ENCODE measurements at places on chromosomes 6 and 20. TPM values are rescaled to one million over a fixed set of nuclear protein-coding genes. Genes with fewer than 3 reads are reported as not detected.

DNA sequence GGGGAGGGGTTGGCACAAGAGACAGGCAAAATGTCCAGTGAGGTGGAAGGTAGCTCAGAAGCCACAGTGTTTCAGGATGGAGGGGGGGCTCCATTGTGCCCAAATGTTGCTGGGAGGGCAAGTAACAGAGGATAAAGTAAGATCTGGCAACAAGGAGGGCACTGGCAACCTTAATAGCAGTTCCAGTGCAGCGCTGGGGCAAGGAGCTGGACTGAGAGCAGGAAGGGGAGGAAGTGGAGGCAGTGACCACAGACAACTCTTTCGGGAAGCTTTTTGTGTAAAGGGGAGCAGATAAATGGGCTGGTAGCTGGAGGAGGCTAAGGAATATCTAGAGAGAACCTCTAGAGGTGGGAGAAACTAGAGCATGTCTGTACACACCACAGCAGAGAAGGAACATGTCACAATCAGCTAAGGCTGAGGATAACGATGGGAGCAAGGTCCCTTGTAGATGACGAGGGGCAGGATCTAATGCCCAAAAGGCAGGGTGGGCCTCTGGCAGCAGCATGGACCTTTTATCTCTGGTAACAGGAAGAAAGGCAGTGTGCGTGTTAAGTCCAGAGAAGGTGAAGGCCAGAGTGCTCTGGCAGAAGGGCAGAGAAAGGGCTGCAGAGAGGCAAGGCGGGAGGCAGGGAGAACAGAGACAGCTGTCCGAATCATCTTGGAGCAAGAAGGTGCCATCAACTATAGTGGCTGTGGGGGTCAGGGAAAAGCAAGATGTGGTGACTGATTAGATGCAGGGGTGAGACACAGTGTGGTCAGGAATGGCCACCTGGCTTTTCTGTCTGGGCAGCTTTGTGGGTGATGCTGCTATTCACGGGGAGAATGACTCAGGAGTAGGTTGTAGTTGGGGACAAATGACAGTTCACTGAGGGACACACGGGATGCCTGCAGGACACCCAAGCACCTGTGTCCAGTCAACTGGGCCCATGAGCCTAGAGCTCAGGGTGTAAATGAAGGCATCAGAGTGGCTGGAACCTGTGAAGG lies 17.4 kb downstream of the TMEM242 start:
- H3K4me1 ChIP-seq, result peaks cover 12% of the 10 kb centered on the region
- H3K27ac ChIP-seq, result no peak overlapping the region
- no peak for DNase-seq
- H3K4me3 ChIP-seq, result no peak overlapping the region
- H3K27me3 ChIP-seq, result no peaks in the 10 kb centered on the region

DNA sequence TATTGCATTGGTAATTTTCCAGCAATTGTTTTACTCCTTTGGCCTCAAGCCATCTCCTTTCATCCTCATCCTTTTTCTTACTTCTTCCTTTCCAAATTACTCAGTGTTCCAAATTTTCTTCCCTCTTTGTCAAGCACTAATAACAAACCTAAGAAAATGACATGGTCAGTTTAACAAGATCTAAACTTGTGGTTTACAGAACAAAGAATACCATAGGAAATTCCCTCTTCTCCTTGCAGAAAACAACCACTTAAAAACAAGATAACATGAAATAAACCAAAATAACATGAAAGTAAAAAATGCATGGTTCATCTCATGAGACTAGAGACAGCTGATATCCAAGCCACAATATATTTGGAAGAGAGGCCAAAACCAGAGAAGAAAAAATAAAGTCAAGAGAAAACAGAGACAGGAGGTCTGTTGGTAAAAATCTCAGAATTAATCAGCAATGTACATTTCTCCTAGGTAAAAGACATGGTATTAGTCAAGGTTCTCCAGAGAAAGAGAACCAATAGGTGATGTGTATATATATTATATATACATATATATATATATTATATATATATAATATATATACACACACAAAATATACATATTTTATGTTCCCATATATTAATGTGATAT lies 51.0 kb upstream of the SENP6 start:
- no peak overlapping the region for H3K27ac ChIP-seq
- no peaks in the 10 kb centered on the region for H3K4me1 ChIP-seq
- H3K27me3 ChIP-seq, result no peaks in the 10 kb centered on the region

GRCh38 chr6:166657531-166657930 lies 30.5 kb upstream of the RPS6KA2 start:
- H3K36me3 ChIP-seq, result no peaks in the 10 kb centered on the region
- H3K4me3 ChIP-seq, result no peak overlapping the region
- no peak overlapping the region for H3K27ac ChIP-seq
- no peak for DNase-seq
- H3K27me3 ChIP-seq, result peaks cover 25% of the 10 kb centered on the region
- H3K4me1 ChIP-seq, result peaks cover 3% of the 10 kb centered on the region

DNA sequence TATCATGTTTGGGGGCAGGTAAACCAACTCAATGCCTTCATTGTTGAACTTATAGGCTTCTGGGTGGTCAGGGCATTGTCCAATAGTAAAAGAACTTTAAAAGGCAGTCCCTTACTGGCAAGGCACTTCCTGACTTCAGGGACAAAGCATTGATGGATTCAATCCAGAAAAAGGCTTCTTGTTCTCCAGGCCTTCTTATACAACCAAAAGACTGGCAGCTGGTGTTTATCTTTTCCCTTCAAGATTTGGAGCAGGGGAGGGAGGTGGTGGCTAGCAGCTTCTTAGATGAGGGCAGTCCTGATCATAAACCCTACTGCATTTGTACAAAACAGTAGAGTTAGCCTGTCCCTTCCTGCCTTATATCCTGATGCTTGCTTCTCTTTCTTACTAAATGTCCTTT lies 57.5 kb downstream of the NCOA3 start:
- no peak overlapping the region for H3K27ac ChIP-seq
- no peak overlapping the region for H3K4me3 ChIP-seq
- no peaks in the 10 kb centered on the region for H3K36me3 ChIP-seq
- DNase-seq, result peak; percentile 24

DNA sequence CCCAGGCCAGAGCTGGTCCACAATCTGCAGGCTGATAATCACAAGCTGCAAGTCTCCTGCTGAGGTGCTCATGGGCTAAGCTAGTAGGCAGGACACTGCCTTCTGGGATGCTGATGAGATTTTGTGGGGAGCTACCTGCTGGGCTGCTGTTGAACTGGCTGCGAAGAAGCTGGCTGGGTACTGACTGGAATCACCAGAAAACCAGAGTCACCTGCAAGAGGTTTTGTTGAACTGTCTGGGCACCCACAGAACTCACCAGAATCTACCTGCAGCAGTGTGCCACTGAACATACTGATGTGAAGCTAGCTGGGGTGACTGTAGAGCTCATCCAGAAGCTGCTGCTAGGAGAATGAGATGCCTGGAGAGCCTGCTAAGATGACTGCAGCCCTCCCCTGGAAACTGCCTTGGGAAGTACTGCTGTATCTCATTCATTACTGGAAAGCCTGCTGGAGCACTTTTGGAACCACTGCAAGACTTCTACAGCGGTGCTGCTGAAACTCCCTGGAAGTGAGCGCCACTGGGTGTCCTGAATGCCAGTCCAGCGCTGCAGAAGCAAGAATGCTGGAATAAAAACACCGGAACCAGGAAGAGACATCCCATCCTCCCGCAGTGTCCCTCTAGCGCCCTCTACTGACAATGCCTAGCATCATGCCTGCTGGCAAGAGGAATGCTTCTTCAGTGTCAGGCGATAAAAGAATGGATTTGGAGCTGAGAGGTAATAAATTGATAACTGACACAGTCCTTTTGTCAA lies 64.9 kb upstream of the ARHGAP18 start:
- no peaks in the 10 kb centered on the region for H3K27me3 ChIP-seq
- no peak overlapping the region for H3K27ac ChIP-seq
- peak; percentile 82 for DNase-seq
- no peaks in the 10 kb centered on the region for H3K36me3 ChIP-seq

DNA sequence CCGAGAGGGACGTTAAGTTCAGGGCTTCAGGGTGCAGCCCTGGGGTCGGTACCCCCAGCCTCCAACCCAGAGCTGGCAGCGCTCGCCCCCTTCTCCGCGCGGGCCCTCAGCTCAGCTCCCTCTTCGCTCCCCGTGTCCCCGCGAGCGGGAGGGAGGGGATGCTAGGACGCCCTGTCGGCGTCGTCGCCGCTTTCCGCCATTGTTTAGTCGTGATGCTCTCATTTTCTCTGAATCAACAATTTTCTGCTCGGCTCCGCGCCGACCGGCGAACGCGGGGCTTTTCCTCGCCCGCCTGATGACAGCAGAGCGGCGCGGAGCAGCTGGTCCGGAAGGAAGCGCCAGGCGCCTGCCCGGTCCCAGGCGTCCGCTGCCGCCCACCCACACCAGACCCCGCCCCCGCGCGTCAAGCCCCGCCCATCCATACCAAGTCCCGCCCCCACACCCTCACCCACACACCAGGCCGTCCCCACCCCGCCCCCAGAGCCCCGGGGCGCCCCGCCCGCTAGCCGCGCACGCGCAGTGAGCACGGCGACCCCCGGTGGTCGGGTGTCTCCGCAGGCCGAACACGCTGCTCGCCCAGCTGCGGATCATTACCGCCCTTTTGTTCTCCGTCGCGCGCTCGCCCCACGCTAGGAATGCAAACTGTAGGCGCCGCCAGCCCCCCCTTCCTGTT lies 50.1 kb upstream of the SLC32A1 start:
- peak; percentile 47 for DNase-seq
- no peaks in the 10 kb centered on the region for H3K36me3 ChIP-seq
- peaks cover 5% of the 10 kb centered on the region for H3K27me3 ChIP-seq
- peak overlapping the region; percentile 62 for H3K4me3 ChIP-seq
- no peaks in the 10 kb centered on the region for H3K4me1 ChIP-seq

GRCh38 chr6:167993169-167993568 lies 4.3 kb upstream of the KIF25 start:
- H3K4me1 ChIP-seq, result no peaks in the 10 kb centered on the region
- no peaks in the 10 kb centered on the region for H3K36me3 ChIP-seq
- no peak overlapping the region for H3K4me3 ChIP-seq

- no peaks in the 10 kb centered on the region for H3K4me1 ChIP-seq
- DNase-seq, result no peak
- H3K27me3 ChIP-seq, result no peaks in the 10 kb centered on the region
Measured at GRCh38 chr20:8492173-8492572, 360.1 kb downstream of the PLCB1 start.

DNA sequence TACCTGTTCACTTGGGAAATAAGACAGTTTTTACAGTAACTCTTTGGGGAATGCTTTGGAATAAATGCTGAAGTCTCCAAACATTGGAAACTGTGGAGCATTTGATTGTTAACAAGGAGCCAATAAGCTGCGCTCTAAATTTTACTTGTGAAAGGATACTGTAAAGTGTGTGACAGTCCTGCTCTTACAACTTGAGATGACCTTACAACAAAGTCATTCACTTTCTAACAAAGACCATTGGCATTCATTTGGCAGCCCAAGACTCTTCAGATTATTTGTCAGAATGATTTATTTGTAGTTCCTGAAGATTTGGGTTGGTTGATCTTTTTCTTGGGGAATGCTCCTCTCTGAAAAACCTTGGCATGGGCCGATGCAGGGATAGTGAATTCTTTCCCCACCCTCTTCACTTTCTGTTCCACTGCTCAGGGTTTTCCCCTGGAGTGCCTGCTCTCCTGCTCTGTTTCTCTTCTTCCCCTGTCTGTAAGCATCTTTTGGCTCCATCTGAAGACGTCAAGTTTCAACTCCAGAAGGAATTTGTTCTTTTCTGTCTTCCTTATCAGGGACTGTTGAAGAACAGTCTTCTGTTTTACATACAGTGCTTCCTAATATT lies 116.4 kb downstream of the AKAP7 start:
- H3K4me1 ChIP-seq, result no peaks in the 10 kb centered on the region
- no peaks in the 10 kb centered on the region for H3K27me3 ChIP-seq
- H3K36me3 ChIP-seq, result no peaks in the 10 kb centered on the region
- no peak for DNase-seq

DNA sequence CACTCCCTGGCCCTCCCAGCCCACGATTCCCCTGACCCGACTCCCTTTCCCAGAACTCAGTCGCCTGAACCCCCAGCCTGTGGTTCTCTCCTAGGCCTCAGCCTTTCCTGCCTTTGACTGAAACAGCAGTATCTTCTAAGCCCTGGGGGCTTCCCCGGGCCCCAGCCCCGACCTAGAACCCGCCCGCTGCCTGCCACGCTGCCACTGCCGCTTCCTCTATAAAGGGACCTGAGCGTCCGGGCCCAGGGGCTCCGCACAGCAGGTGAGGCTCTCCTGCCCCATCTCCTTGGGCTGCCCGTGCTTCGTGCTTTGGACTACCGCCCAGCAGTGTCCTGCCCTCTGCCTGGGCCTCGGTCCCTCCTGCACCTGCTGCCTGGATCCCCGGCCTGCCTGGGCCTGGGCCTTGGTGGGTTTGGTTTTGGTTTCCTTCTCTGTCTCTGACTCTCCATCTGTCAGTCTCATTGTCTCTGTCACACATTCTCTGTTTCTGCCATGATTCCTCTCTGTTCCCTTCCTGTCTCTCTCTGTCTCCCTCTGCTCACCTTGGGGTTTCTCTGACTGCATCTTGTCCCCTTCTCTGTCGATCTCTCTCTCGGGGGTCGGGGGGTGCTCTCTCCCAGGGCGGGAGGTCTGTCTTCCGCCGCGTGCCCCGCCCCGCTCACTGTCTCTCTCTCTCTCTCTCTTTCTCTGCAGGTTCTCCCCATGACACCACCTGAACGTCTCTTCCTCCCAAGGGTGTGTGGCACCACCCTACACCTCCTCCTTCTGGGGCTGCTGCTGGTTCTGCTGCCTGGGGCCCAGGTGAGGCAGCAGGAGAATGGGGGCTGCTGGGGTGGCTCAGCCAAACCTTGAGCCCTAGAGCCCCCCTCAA lies at the start of gene LTA:
Gene LTA, plus strand, starts transcription at position 249 of the 871 bp plus-strand sequence. Its CDS starts 454 bp downstream, at position 703.
- DNase-seq, result no peak
- peaks cover 43% of the 10 kb centered on the region for H3K27me3 ChIP-seq
- H3K36me3 ChIP-seq, result no peaks in the 10 kb centered on the region

- peak; percentile 68 for DNase-seq
- no peaks in the 10 kb centered on the region for H3K27me3 ChIP-seq
- peaks cover 7% of the 10 kb centered on the region for H3K4me1 ChIP-seq
- no peak overlapping the region for H3K27ac ChIP-seq
- H3K36me3 ChIP-seq, result peaks cover 3% of the 10 kb centered on the region
- no peak overlapping the region for H3K4me3 ChIP-seq
Measured at GRCh38 chr6:165889636-165890403, 226.8 kb upstream of the PDE10A start.

- H3K27me3 ChIP-seq, result peaks cover 4% of the 10 kb centered on the region
- no peak overlapping the region for H3K27ac ChIP-seq
- no peak for DNase-seq
- no peak overlapping the region for H3K4me3 ChIP-seq
- H3K4me1 ChIP-seq, result no peaks in the 10 kb centered on the region
Measured at GRCh38 chr20:11246251-11246775, 572.5 kb upstream of the JAG1 start.

GRCh38 chr20:8635048-8635572 lies 433.8 kb upstream of the PLCB4 start:
- H3K27ac ChIP-seq, result no peak overlapping the region
- H3K27me3 ChIP-seq, result no peaks in the 10 kb centered on the region
- H3K4me3 ChIP-seq, result no peak overlapping the region
- no peaks in the 10 kb centered on the region for H3K4me1 ChIP-seq

DNA sequence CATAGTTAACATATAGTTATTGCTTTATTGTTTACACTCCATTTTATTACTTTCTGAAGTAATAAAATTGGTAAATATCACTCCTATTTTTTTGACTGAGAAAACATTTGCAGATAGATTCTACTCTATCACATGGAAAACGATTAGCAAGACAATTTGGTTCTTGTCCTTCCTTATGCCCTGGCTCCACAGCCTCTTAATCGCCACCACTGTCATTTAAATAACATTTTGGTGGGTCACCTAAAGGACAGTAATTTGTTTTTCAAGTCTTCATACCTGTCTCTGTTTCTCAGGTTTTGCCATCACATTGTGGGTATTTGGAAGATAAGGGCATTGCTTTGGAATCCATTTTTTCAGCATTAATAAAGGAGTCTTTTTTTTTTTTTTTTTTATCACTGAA lies 521.5 kb upstream of the IRAK1BP1 start:
- H3K27me3 ChIP-seq, result no peaks in the 10 kb centered on the region
- H3K4me1 ChIP-seq, result no peaks in the 10 kb centered on the region
- H3K36me3 ChIP-seq, result no peaks in the 10 kb centered on the region
- H3K27ac ChIP-seq, result no peak overlapping the region
- DNase-seq, result no peak
- no peak overlapping the region for H3K4me3 ChIP-seq

The PFDN6 gene
- 41.7 TPM for total RNA-seq
